ENCODE measurements at places on chromosomes 12 and 14.

DNA sequence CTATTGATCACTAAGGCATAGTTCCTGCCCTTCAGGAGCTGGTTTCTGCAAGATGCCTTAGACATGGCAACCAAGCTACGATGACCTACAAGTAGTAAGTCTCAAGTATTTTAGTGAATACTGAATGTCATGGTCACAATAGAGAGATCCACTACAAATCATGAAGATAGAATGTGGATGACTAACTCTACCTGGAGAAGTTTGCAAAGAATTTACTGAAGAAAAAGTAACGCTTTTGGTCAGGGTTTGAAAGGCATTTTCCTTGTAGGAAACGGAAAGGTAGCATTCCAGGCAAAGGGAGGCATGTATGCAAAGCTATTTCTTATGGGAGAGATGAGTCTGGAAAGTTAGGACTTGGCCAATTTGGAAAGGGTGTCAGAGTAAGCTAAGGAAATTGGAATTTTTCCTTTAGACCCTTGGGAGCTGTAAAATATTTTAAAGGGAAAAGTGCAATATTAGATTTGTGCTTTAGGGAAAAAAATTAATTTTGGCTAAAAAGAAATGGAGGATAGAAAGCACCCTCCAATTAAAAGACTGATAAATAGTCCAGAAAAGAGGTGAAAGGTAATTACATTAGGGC lies 377.5 kb downstream of the EGLN3 start:
- DNase-seq: no peak

- no peak for DNase-seq
Observed at GRCh38 chr12:55002355-55002754, 17.4 kb upstream of the NEUROD4 start.

DNA sequence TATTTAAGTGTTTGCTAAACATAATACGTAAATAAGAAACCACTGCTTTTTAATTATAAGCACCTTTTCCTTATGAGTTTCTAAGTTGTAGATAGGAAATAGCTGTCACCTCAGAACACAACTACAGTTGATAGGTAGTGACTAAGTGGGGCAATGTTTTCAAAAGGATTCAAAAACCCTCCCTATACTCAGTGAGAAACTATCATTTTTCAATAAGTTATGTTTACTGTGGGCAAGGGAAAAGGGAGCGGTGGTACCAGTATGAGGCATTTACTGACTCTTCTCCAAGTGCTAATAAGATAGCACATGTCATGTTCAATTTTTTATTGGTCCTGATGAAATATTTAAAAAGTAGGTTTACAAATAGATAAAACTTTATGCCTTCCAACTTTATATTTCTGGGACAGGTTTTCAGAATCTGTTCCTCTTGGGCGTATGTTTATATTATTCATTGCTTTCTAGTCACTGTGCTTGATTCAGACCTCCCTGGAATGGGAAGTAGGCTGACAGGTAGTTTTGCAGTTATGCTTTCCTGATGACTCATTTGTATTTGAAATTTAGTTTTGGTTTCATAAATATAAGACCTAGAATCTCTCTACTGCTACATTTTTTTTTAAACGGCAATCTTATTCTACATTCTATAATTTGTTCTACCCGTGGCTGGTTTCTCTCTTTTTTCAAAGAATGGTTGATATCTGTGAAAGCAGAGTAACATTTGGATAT lies 153.1 kb downstream of the TMEM117 start:
- DNase-seq: no peak

- DNase-seq: no peak
Observed at GRCh38 chr12:92859650-92860386, 69.3 kb downstream of the EEA1 start.

DNA sequence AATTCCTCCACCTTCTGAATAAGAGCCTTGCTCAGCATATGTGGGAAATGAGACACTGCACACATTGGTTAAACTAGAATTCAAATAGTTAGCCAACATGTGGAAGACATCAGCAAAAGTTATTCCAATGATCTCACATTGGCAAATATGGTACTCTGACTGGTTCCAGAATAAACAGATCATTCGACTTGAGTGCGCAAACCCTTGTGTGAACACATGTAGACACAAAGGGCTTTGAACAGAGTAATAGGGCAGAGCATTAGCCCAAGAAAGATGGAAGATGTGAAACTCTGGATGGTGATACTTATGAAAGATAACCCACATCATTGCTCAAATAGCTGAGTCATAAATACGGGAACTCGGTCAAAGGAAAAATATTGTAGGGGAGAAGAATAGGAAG lies 1133.4 kb upstream of the SEL1L start:
- no peak for DNase-seq

DNA sequence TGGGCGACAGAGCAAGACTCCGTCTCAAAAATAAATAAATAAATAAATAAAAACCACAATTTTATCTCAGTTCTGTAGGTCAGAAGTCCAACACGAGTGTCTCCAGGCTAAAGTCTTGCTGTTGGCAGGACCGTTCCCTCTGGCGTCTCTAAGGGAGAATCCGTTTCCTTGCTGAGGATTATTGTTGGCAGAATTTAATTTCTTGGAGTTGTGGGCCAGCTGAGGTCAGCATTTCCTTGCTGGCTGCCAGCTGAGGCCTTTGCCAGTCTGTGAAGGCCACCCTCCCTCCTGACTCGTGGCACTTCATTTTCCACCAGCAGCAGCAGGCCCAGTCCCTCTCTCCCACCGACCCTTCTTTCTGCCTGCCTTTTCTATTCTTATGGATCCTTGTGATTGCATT lies 17.2 kb downstream of the PSMC1 start:
- DNase-seq: no peak

DNA sequence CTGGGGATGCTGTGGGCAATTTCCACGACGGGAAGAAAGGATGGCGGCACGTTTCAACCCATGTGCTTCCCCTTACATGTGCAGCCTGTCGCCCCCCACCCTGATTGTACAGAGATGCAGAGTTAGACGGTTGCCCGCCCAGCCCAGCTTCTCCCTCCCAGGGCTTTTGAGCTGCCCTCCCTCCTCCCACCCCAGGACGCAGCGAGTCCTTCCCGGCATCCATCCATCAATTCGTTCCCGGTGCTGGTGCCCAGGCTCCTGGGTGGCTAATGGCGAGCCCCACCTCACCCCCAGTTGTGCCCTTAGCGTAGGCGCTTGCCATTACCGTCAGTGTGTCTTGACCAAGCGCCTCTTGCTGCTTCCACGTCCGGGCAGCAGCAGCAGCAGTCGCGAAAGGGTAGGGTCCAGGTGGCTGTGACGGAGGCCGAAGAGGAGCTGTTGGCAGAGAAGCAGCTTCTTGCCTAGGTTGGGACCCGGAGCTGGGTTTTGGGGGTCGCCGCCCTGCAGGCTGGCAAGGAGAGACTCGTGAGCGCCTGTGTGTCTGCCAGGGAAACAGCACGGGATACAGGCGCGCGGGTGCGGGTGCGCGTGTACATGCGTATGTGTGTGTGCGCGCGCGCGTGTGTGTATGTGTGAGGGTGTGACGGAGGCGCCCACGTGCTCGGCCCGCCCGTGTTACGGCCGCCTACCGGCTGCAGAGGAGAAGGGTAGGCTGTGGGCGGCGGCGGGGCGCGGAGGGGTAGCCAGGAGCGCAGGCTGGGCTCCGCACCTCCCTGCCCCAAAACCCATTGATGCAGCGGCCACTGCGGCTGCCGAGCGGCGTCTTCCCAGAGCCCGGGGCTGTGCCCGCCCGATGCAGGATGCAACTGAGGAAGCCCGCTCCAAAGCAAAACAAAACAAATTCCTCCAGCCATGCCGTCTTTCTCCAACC lies at the start of gene SLC6A15:
TSS of gene SLC6A15 (minus strand) at position 602 of the 931 bp plus-strand sequence. CDS start 20,679 bp downstream, outside the sequence.
- DNase-seq: no peak

DNA sequence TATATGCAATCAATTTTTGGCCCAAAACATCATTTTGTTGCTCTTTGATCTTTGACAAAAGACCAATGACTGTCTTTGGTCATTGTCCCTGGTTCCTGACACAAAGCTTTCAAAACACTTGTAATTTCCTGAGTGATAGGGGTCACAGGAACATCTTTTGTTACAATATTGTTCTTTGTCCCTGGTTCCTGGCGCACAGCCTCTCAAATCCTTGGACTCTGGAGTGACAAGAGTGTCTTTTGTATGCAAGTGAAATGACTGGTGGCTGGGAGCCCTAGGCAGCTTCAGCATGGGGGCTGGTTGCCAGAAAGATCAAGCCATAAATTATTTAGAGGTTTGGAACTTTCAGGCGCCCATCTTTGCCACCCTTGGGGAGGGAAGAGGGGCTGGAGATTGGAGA lies 53.9 kb downstream of the DNAH10 start:
- DNase-seq: no peak

DNA sequence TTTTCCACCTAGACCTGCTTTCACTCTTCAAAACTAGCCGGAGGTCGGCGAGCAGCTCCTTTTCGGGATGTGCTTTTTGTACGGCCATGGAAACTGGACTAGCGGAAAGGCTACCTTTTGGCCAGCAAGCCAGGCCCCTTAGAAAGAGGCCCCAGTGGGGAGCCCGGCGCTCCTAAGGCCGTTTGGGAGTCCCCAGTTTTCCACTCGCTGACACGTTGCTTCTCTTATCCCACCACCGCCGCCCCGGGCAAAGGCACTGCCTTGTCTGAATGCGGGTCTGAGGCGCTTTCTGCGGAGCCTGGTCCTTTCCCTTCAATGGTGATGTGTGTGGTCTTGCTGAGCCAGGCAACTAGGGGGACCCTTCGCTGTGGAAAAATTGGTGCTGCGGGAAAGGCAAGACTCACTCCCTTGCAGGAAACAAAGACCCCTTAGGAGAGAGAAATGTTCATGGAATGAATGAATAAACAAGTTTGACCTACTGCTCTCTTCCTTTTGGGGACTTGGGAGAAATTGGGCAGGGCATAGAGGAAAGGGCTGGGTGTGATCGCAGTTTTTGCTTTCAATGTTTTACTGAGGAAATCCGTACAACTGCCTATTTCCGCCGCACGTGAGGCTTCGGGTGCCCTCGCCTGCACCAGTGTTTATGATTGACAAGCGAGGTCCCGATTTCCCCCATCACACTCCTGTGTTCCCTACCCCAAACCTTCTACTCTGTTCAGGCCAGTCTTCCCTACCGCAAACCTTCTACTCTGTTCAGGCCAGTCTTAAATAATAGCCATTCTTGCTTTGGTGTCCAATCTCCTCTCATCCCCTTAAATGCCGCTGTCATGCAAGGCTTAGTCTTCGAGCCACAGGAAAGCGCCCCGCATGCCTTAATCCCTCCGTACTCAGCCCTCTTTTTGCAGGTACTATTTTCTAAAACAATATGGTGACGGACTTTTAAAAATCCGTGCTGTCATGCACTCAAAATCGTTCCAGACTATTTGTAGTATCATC lies 1.0 kb upstream of the SLC38A2 start:
- DNase-seq: peak; percentile 16

GRCh38 chr14:100372357-100373048 lies 49.4 kb downstream of the SLC25A47 start:
- DNase-seq: no peak

- DNase-seq: no peak
Observed at GRCh38 chr14:103510724-103511693, 11.6 kb downstream of the CKB start.

DNA sequence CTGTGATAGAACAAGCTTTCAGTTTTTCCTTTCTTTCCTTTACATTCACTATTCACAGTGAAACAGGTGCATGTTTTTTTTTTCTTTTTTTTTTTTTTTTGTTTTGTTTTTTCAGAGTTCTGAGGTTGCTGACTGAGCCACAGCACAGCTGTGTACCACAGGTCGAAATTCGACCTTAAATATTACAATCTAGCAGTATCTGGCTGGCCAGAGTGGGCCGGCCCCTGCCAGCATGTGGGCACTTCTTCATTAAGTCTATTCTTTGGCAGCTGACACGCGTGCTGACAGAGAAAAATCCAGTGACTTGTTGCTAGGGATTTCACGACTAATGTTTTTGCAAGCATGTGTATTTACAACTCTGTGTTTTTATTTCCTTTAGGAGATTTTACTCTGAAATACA lies 33.9 kb downstream of the FBXO33 start:
- no peak for DNase-seq

GRCh38 chr14:102739190-102739469 lies 38.1 kb upstream of the TRAF3 start:
- no peak for DNase-seq

- DNase-seq: no peak
Observed at GRCh38 chr12:11580125-11580751, 69.2 kb upstream of the ETV6 start.

GRCh38 chr14:31307198-31307597 lies 99.6 kb upstream of the HECTD1 start:
- DNase-seq: no peak

GRCh38 chr14:103033681-103034096 lies 23.7 kb downstream of the CDC42BPB start:
- no peak for DNase-seq

GRCh38 chr14:34237081-34237480 lies 225.0 kb downstream of the SPTSSA start:
- DNase-seq: no peak

GRCh38 chr14:106276326-106277267 lies 750.2 kb downstream of the TMEM121 start:
- DNase-seq: no peak

- no peak for DNase-seq
Observed at GRCh38 chr12:5232826-5233500, 189.3 kb downstream of the KCNA5 start.

DNA sequence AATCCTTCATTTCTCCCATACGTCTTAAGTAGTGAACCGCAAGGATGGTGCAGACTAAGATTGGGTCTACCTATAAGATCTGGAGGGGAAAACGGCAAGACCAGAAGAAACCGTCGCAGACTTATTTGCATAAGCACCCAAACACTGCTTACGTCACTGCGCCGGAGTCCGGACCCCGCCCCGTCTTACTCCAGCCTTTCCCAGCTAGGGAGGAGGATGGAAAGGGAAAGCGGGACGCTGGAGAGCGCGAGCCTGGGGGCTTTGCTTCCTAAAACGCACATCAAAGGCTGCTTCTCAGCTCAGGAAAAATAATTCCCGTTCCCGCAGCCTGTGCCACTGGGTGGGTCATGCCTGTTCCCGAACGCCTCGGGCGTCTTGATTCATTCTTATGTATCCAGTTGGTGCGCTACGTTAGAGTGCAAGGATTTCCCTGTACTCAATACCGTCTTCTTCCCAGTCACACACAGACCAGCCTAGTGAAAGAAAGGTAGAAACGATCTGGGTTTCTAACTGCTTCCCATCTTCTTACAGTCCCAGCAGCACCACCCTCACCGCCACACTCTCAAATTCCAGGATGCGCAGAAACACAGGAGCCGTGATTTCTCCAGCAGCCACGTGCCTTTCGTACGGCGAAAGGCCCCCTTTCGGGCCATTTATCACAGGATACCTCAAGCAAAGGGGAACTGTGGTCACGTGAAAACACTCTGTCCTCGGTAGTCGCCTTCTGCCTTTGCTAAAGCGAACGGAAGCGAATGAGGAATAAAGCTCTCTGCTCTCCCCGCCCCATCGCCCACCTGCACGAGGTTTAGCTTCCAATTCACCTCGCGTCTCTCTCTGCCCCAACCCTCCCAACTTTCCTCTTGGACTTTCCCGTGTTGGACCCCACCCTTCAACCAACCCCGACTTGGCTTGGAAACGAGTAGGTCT lies 1.1 kb downstream of the SLC6A15 start:
- DNase-seq: no peak

- DNase-seq: no peak
Observed at GRCh38 chr12:110590059-110590458, 6.9 kb upstream of the PPTC7 start.

- no peak for DNase-seq
Observed at GRCh38 chr12:46507766-46508165, 135.2 kb upstream of the SLC38A2 start.
